ENCODE measurements at places on chromosomes 5 and 9. TPM values are rescaled to one million over a fixed set of nuclear protein-coding genes. Genes with fewer than 3 reads are reported as not detected.
A peak's percentile ranks its signal among the peaks of the same experiment; 100 is the strongest.

Gene MED10
- 42.4 TPM for polyA plus RNA-seq

Gene GDNF
- 4.2 TPM for polyA plus RNA-seq

Gene TXNDC8
- polyA plus RNA-seq: not detected

- peak; percentile 52 for DNase-seq
Observed at GRCh38 chr9:105083256-105083655, 155.3 kb upstream of the ABCA1 start.

Gene SNX24
- polyA plus RNA-seq: 28.4 TPM

DNA sequence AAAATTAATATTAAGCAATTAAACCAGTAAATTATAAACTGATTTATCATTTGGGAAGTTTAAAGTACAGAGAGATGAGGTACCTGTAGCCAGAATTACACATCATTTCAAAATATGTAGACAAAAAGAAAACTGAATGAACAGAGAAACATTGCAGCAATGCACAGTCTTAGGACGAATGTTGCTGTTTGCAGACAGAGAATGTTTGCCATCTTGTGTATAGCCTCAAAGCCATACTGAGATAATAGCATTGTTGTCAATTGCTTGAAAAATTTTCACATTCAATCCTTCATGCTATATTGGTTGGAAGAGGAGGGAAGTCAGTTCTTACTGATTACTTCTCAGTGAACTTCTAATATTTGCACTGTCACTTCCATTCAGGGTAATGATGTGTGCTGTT is 326.2 kb downstream of the PRR16 start:
- DNase-seq: no peak

Gene GPR150
- polyA plus RNA-seq: 0.90 TPM

Gene SLIT3
- polyA plus RNA-seq: 18.3 TPM

DNA sequence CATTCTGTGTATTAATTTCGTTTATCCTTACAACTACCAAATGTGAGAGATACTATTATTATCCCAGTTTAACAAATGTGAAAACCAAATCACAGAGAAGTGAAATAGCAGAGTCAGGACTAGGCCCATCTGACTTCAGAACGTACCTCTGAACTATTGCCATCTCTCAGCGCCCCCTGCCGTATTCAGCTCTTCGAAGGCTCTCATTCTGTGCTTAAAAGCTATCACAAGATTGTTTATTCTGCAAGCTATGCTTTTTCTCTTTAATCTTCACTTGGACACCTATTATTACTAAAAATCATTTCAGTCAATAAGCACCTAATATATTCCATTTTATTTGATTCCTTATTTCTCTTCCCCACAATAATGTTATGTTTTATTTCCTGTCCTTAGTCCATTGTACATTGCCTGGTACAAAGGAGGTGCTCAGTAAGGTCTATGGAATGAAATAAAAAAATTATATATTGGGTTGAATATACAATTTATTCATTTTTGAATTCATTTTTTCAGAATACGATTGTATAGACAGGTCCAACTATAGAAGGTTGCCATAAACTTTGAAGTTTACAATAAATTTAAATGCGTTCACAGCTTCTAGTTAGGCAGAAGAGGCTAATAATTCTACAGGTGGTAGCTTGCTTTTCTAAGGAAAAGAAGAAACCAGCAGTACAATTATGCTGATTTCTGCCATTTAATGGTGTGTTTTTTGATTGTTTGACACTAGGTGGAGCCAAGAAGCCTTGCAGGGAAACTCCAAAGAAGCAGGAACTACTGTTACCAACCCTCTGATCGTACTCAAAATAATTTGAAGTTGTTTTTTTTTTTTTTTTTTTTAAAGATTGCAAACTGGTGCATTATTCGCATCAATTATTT is 202.2 kb upstream of the DMRTA1 start:
- DNase-seq: peak; percentile 12

Gene PKD2L2
- 0.15 TPM for polyA plus RNA-seq

Gene IRF1
- polyA plus RNA-seq: 100 TPM

DNA sequence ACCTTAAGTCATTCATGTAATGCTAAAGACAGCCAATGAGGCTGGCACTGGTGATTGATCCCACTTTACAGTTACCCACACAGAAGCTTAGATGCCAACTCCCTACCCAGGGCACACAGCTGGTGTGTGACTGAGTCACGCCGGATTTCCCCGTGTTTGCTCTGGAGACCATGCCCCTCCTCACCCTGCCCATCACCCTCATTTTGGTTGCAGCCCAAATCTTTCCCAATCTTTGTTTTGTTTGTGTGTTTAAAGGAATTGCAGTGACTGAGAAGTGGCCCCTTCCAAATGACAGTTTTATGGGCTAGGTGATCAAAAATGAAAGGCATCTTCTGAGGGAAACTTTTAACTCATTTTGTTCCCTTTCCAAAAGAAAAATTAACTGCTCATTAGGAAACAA is 10.9 kb downstream of the FBXL7 start:
- no peak for DNase-seq

Gene TLX3
- not detected for polyA plus RNA-seq

Gene PPP3R2
- polyA plus RNA-seq: 0.01 TPM

Gene SMAD5
- polyA plus RNA-seq: 42.1 TPM

- no peak for DNase-seq
Observed at GRCh38 chr9:75692309-75692708, 198.2 kb upstream of the PCSK5 start.

DNA sequence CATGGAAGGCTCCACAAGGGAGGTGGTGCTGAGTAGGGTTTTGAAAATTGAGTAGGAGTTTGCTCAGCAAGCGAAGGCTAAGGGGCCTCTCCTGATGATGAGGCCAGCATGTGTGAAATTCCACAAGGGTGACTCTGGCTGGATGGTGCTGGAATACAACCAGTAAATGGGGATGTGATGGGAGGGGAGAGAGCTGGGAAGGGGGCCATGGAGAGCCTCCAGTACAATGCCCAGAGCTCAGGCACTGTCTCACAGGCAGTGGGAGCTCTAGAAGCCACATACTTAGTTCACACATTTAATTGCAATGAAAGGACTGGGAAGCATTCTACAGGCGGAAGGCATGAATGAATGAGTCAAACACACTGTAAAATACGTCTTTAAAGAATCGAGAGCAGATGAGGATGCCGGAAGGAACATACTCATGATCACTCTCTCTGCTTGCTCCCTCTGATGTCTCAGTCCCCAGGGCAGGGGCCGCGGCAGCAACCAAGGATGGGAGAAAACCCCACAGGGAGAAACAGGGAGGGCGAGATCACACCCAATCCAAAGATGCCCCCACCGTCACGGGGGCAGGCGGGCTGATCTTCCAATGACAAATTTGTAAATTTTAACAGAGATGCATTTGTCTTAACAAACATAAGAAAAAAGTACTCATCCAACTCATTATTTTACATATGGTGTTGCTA is 261.0 kb downstream of the NSG2 start:
- DNase-seq: no peak

- no peak for DNase-seq
Observed at GRCh38 chr5:168463081-168463480, 23.2 kb upstream of the RARS1 start.

- DNase-seq: no peak
Observed at GRCh38 chr5:112238473-112238872, 180.6 kb downstream of the EPB41L4A start.

- DNase-seq: no peak
Observed at GRCh38 chr5:133763744-133764143, 151.4 kb upstream of the FSTL4 start.

Gene PITX1
- polyA plus RNA-seq: 19.6 TPM
